ENCODE measurements at places on chromosomes 13 and 19. TPM values are rescaled to one million over a fixed set of nuclear protein-coding genes. Genes with fewer than 3 reads are reported as not detected.

- no peak for DNase-seq
Measured at GRCh38 chr13:76632401-76633044, 253.7 kb downstream of the KCTD12 start.

DNA sequence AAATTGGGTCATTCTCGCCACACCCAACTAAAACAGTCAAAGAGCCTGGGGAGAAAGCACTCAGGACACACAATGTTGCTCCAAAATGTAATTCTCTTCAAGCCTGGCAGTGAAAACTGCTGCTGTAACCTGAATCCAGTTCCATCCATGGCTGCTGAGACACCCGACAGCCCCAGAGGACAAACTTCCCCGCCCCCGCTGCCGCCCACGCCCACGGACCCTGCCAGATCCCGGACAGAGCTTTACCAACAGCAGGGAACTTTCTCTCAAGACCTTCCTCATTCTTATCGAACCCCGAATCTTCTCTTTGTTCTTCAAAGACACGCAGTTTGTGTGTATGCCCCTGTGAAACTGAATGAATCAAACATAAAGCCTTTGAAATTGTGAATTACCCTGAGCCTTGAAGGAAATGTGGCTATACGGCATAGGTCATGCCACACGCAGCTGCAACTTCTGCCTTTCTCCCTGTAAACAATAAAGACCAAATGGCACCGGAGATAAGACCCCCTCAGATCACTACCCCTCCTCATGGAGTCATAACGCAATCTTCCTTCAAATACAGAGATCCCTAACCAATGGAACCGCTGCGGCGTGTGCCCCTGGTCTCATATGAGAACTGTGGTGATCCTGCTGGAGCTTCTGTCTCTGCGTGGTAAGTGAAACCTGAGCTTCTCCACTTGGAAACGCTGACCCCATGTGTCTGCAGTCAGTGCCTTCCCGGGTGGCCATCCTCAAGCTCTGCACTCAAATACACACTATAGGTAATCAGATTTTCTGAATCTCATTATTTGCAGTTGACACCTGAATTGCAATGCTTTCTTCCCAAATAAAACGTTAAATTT is 4.8 kb upstream of the LAMP1 start:
- peak; percentile 37 for DNase-seq

DNA sequence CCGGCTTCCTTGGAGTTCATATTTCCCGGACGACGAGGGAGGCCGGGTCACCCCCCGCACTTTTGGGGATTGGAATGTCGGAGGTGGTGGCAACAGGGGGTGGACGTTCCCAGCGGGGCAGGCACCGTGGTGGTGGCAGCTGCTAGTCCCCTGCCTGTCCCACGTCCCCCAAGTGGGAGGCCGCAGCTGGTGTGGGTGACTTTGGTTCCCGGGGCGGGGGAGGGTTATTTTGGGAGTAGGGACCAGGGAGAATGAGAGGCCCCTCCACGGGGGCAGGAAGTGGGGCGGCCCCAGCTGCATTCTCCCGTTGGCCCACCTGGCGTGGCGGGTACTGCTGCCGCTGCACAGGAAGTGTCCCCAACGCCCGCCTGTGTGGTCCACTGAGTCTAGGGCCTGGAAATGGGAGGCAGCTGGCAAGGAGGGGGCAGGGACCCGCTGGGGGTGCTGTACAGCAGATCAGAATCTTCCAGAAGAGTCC is 11.1 kb upstream of the PLIN3 start:
- DNase-seq: no peak

DNA sequence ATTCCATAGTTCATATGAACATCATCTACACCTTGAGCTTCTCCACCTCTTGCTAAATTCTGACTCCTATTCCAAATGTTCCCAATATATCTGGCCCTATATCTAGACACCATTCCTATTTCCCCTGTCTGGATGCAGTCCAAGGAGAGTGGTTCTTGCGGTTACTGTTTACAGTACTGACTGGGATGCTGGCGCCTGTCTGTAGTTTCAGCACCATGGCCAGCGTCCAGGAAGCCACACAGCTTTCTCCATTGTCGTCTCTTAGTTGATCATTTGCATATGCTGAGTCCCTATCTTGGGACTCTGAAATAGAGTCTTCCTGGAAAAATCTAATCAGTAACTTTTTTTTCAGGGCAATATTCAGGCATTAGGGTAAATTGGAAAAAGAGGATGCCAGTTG is 14.9 kb downstream of the LAIR2 start:
- DNase-seq: peak; percentile 29

DNA sequence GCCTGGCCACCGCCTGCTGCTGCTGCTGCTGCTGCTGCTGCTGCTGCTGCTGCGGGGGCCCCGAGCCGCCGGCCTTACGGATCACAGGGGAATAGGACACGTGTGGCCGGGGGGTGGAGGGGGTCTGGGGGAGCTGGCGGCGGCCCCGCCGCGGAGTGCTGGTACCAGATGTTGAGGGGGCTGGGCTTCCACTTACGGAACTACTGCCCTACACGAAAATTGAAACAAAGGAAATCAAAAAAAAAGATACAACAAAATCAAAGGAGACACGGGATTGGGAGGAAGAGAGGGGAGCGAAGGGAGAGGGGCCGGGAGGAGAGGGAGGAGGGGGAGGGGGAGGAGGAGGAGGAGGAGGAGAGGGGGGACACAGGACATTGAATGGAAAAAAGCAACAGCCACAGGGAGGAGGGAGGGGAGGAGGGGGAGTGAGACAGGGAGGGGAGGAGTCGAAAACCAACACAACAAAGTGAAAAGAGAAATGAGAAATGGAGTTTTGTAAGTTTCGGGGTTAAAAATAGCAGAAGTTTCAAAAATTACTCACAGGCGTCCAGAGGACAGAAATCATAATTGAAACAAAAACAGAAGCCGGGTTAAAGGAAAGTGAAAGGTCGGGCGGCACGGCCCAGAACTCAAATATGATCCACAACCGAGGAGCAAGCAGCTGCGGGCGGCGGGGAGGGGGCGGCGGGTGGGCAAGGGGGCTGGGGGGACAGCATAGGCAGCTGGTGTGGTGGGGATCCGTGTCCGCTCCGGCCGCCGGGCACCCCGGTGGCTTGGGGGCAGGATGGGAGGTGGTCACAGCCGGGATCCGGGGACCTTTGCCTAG is 57.8 kb downstream of the IER2 start:
- DNase-seq: peak; percentile 52

- no peak for DNase-seq
Measured at GRCh38 chr19:3837332-3837731, 31.5 kb downstream of the ZFR2 start.

DNA sequence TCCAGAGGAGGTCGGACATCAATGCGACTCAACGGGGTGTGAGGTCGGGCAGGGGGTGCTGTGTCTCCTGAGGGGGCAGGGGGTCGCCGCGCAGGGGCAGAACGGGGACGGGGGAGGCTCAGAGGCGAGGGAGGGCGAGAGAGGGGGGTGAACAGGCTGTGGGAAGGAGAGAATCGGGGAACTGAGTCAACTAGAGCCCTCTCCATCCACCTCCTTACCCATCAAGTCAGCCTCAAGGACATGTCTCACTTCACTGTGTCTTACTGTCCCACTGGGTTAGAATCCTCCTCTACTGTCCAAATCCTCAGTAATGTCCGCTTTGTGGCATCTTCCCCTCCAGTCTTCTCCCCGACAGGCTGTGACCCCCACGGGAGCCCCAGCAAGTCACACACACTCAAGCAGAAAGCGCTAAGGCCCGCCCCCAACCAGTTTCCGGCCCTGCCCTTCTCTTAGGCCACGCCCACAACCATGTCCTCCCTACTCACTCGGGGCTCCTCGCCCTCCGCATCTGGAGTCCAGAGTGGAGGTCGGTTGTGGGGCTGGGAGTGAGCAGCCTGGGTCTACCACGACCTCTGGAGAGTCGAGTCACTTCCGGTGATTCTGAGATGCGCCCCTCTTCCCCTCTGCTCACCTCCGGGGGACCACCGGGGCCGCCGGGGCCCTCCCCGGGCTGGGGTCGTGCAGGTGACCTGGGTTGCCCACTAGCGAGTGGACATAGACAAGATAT is 9.3 kb downstream of the PLEKHA4 start:
- DNase-seq: no peak

- no peak for DNase-seq
Measured at GRCh38 chr19:13530720-13531119, 24.4 kb upstream of the CACNA1A start.

DNA sequence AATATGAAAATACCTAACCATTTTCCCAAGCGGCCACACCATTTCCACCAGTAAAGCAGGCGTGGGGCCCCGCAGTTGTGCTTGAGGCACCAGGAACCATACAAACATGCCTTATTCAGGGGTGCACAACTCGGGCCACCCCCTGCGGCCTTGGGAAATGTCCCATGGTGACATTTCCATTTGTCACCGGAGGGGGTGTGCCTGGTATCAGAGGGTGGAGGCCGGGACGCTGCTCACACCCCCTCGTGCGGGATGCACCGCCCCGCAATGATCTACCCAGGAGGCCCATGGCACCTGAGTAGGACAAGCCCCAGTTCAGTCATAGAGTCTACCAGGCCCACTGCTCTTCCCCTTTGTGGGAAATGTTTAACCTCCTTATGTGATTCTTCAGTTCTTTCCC is 218.8 kb downstream of the TEX29 start:
- no peak for DNase-seq

- peak; percentile 74 for DNase-seq
Measured at GRCh38 chr19:6030214-6030507, 52.2 kb upstream of the RANBP3 start.

DNA sequence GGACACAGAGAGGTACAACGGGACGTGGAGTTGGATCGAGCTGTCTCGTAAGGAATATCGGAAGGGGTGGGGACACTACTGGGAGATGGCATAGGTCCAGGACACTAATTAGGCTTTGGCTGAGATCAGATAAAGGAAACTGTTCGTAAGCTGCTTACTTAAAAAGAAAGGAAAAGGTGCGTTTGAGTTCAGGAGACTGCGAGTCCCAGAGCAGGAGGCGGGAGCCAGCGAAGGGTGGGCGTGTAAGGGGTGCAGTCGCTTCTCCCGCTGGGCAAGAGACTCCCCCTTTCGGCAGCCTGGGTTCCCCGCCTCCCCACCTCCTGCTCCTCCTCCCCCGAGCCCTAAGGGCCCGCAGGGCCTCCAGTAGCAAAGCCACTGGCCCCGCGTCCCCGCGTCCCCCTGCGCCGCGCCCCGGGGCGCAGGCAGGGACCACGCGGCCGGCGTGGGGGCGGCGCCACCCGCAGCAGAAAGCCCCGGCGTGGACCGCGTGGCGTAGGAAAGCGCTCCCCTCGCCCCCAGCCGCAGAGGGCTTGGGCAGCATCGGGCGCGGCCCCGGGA is 547 bp downstream of the ABCC4 start:
- DNase-seq: peak; percentile 79

DNA sequence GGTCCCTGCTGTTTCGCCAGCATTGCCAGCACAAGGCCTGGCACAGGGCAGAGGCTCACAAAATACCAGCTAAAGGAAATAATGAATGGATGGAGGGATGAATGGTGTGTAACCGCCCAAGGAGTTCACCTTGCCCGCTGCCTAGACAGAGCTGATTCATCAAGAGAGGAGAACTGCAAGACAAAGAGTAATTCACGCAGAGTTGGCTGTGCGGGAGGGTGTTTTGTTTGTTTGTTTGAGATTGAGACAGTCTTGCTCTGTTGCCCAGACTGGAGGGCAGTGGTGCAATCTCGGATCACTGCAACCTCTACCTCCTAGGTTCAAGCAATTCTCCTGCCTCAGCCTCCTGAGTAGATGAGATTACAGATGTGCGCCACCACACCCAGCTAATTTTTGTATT is 3.0 kb downstream of the OPA3 start:
- no peak for DNase-seq

GRCh38 chr13:106143392-106143791 is 392.1 kb downstream of the EFNB2 start:
- peak; percentile 77 for DNase-seq

DNA sequence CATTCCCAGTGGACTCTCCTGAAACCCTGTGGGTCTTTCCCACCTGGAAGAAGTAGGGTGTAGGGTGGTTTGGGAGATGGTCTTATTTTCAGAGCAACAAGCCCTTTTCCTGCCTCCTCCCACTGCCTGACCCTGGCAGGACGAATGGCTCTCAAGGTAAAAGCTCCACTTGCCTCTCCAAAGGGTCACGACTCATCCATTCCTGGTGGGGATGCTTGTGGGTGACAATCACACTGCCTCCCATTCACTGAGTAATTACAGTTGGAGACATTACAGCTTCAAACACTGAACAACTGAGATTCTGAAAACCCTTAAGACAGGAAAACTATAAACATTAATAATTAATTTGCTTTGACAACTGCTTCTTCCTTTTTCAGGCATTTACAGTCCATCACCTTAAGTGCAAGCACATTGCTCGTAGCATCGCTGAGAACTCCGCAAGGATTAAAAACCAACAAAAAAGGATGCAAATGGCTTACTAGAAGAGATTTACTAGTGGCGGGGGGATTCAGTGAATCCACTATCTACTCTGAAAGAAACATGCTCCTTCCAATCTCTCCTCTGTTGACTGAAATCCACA is 199.6 kb upstream of the IRS2 start:
- no peak for DNase-seq

The SIGLEC8 gene
- not detected for total RNA-seq

DNA sequence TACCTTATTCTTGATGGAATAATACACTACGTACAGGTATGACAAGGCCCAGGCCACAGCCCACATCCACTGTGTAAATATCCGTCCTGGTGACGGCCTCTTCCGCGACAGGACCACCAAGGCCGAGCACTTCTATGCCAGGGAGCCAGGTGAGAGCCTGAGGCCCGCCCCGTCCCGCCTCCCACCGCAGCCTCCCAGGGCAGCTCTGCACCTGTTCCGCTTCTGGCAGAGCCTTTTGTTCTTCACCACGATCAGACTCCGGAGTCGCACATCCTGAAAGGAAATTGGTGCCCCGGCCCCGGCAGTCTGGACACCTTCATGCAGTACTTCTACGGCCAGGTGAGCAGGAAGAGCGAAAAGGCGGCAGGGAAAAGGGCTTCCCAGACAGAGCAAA is 10.6 kb upstream of the ZNF358 start:
- no peak for DNase-seq

The DCLK1 gene
- total RNA-seq: 0.86 TPM

GRCh38 chr19:50501568-50502475 is 9.2 kb downstream of the JOSD2 start:
- no peak for DNase-seq

GRCh38 chr19:17560205-17560595 is 4.8 kb downstream of the COLGALT1 start:
- DNase-seq: peak; percentile 98

DNA sequence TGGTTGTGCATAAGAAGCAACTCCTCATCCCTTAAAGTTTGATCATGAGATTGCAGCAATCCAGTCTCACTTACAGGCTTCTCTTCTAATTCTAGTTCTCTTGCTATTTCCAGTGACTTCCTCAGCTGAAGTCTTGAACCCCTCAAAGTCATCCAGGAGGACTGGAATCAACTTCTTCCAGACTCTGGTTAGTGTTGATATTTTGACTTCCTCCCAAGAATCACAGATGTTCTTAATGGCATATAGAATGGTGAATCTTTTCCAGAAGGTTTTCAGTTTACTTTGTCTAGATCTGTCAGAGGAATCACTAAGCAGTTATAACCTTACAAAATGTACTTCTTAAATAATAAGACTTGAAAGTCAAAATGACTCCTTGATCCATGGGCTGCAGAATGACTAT is 81.3 kb upstream of the UBL3 start:
- no peak for DNase-seq

The SMAD9 gene
- total RNA-seq: 4.3 TPM

The PNPLA6 gene
- total RNA-seq: 106 TPM

GRCh38 chr13:65789815-65790214 is 1440.3 kb downstream of the PCDH9 start:
- DNase-seq: peak; percentile 3

The PRR22 gene
- under 0.01 TPM for total RNA-seq
